ENCODE measurements at places on chromosomes 6 and 20. TPM values are rescaled to one million over a fixed set of nuclear protein-coding genes. Genes with fewer than 3 reads are reported as not detected.

Gene SLC35D3
- total RNA-seq: not detected

- DNase-seq: no peak
These were observed 182.4 kb upstream of the QKI start for GRCh38 chr6:163232015-163232523.

DNA sequence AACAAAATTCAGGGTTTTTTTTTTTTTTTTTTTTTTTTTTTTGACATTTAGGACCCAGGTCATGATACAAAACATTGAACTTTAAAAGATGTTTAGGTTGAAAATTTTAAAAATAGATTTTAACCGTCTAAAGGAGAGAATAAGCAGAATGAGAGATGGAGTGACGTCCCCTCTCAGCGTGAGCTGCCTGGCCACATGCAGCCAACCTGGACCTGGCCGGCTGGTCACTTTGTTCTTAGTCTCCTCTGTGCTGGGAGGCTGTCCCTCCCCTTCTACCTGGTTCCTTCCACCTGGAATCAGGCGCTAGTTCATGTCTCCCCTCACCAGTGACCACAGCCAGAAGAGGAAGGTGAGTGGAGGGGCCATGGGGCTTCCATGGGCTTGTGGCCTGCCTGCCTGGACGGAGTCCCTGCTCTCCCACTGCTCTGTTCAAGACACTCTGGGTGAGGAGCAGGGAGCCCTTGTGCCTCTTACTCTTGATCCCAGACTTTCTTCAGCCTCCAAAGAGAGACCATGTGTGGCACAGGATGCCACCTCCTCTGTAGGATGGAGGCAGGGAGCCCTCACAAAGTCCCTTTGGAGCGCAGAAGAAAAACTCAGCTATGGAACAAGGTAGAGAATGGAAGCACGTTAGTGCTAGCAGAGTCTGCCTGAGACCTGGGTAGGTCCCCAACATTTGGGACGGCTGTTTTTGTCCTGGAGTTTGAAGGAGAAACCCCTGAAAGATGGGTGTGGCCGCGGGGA, 31.7 kb downstream of the IRF4 start:
- no peak for DNase-seq

Gene POLH
- 35.7 TPM for total RNA-seq

Gene HS3ST5
- not detected for total RNA-seq
